ENCODE measurements at places on chromosomes 12 and 14.

GRCh38 chr14:37325332-37325731, 127.6 kb downstream of the MIPOL1 start:
- DNase-seq = no peak

- peak; percentile 37 for DNase-seq
Observed at GRCh38 chr12:101759396-101760047, 20.3 kb upstream of the SYCP3 start.

DNA sequence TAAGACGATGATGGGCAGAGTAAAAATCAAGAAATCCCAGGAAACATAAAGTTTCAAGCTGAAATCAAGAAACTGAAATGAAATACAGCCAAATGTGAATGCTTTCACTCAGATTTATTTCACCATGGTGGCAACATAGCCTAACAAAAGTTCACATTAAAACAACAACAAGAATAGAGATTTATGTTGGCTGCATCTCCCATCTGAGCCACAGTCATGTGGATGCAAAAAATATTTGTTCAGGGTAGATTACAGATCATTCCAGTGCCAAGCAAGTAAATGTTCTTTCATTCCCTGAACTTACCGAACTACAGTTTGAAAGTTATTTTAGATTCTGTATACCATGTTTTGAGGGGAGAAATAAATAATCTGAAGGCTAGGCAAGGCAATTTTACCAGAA, 159.9 kb upstream of the TMTC1 start:
- DNase-seq = no peak

- no peak for DNase-seq
Observed at GRCh38 chr14:71179066-71179465, 271.8 kb downstream of the PCNX1 start.
